CD4-positive, CD25-positive, alpha-beta regulatory T cell (primary cell): ENCODE measurements at places on chromosomes 11 and 22. TPM values are rescaled to one million over a fixed set of nuclear protein-coding genes. Genes with fewer than 3 reads are reported as not detected.

DNA sequence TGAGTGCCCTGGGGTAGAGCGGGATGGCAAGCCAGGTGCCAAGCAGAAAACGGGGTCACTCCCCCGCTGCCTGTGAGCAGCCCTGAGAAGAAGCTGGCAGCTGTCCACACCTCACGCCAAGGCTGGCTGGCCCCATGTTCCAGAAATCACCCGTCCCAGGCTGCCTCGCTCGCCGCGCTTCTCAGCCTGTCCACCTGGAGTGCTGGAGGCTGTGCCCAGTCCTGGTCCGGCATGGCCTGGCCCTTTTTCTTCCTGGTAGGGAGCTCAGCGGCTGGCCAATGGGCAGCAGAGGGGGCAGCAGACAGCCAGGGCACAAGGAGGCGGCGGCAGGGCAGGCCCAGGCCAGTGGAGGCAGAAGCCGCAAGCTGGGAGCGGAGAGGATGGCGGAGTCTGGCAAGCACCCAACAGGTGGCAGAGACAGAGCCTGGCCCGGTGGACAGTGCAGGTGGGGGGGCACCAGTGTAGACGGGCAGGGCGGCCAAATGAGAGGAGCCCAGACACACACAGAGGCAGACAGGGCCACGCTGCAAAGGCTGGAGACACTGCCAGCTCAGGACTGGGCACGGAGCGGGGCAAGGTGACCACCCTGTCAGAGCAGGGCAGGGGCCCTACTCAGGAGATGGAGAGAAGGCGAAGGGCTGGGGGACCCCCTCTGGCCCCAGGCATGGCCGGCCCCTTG, 37.2 kb upstream of the TH start:
- no peak overlapping the region for H3K27ac ChIP-seq
- no peak for DNase-seq
- no peaks in the 10 kb centered on the region for H3K36me3 ChIP-seq
- no peaks in the 10 kb centered on the region for H3K27me3 ChIP-seq

DNA sequence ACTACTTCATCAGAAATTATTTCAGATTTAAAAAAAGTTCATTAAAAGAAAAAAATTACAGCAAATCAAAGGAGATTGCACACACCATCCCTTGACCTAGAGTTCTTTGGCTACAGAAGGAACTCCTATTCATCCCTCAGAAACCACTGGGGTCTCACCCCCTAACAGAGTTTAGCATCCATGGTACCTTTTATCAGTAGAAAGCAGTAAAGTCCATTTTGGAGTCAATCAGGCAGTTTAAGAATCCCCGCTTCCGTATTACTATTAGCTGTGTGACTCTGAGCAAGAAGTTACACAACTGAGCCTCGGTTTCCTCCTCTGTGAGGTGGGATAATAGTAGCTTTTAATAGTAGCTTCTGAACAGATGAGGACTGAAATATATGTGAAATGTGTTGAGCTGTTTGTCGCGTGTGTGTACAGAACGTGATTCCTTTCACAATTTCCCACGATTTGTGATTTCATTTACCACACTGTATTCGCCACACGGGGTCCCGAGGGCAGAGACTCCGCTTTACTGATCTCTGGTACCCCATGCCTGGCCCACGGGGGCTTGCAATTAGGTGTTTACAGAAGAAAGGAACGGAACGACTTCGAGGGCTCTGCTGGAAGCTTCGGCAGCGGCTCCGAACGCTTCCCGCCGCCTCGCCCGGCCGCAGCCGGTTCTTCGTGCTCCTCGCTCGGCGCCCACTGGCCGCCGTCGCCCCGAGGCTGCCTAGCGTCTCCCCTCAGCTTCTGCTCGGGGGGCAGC, 72.5 kb upstream of the ZBED5 start:
- peaks cover 31% of the 10 kb centered on the region for H3K27me3 ChIP-seq
- H3K4me1 ChIP-seq: peaks cover 28% of the 10 kb centered on the region
- no peaks in the 10 kb centered on the region for H3K36me3 ChIP-seq
- no peak overlapping the region for H3K27ac ChIP-seq
- peak; percentile 27 for DNase-seq
- peak overlapping the region; percentile 67 for H3K4me3 ChIP-seq

DNA sequence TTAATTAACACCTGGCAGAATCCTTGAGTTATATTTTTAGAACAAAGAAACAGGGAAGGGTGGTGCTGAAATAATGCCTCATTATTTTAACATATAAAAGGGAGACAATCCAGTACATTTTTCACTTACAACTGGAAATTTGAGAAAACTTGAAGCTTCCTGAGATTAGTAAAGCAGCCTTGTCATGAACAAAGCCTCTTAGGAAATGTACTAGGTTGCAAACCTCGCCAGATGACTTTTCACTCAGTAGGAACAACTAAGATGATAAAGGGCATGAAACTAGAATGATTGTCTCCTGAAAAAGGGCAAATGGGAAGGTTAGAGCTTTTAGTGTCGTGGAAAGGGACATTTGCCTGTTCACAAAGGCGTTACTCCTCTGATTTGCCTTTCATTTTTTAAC, 289.6 kb downstream of the ETS1 start:
- peak overlapping the region; percentile 98 for H3K27ac ChIP-seq
- DNase-seq: no peak
- peak overlapping the region; percentile 91 for H3K4me3 ChIP-seq
- H3K36me3 ChIP-seq: no peaks in the 10 kb centered on the region

- no peaks in the 10 kb centered on the region for H3K4me1 ChIP-seq
- peaks cover 7% of the 10 kb centered on the region for H3K36me3 ChIP-seq
- no peak overlapping the region for H3K27ac ChIP-seq
- H3K27me3 ChIP-seq: no peaks in the 10 kb centered on the region
Observed at GRCh38 chr11:111623527-111624030, 21.3 kb downstream of the SIK2 start.

- peaks cover 65% of the 10 kb centered on the region for H3K4me1 ChIP-seq
- H3K27me3 ChIP-seq: no peaks in the 10 kb centered on the region
- no peak for DNase-seq
- no peaks in the 10 kb centered on the region for H3K36me3 ChIP-seq
- no peak overlapping the region for H3K27ac ChIP-seq
- no peak overlapping the region for H3K4me3 ChIP-seq
Observed at GRCh38 chr11:2382936-2383851, 6.1 kb downstream of the CD81 start.

DNA sequence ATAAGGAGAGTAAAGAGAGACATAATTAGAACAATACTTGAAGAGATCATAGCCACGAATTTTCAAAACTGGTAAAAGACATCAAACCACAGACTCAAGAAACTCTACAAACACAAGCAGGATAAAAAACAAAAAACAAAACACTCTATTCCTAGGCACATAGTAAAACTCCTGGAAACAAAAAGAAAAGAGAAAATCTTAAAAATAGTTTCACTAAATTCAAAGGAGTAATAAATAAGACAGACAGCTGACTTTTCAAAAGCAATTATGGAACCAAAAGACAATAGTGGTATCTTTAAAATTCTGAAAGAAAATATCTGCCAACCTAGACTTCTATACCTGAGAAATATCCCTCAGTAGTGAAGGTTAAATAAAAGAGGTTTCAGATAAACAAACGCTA, 9.2 kb upstream of the NARS2 start:
- H3K27me3 ChIP-seq: peaks cover 11% of the 10 kb centered on the region
- DNase-seq: no peak
- H3K36me3 ChIP-seq: no peaks in the 10 kb centered on the region
- H3K27ac ChIP-seq: no peak overlapping the region

GRCh38 chr22:47151490-47151889, 389.0 kb downstream of the TBC1D22A start:
- H3K36me3 ChIP-seq: no peaks in the 10 kb centered on the region
- H3K27ac ChIP-seq: no peak overlapping the region
- H3K27me3 ChIP-seq: no peaks in the 10 kb centered on the region
- DNase-seq: no peak

DNA sequence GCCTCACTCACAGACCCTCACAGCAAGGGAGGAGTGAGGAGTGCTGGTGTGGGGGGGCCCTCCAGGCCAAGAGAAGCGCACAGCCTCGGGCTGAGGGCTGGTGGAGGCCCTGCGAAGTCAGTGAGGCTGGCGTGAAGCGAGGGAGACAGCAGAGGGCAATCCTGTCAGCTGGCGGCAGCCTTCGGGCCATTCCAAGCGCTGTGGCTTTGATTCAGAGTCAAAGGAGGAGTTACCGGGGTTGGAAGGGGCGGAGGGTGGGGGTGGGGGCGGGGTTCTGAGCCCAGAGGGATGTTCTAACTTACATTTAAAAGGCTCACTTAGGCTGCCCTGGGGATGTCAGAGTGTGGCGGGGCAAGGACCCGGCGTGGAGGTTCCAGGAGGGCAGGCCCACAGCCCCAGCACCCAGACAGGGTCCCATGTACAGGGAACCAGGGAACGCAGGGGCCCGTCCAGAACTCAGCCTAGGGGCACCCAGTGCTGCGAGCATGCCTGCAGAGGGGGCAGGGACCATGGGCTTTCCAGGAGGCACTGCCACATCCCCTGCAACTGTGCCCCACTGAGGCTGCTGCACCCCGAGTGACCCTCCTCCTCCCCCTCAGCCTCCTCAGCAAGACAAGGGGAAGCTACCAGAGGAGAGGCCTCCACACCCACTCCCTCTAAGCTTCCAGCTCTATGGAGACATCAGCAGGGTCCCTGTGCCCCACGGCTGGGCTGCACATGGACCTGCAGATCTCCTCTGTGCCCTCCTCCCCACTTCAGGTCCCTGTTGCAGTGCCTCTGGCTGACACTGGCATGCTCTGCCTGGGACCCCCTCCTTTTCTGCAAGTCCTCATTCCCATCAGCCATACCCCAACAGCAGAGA, 39.7 kb upstream of the TTLL12 start:
- no peaks in the 10 kb centered on the region for H3K27me3 ChIP-seq
- H3K4me1 ChIP-seq: peaks cover 5% of the 10 kb centered on the region
- no peak overlapping the region for H3K27ac ChIP-seq

DNA sequence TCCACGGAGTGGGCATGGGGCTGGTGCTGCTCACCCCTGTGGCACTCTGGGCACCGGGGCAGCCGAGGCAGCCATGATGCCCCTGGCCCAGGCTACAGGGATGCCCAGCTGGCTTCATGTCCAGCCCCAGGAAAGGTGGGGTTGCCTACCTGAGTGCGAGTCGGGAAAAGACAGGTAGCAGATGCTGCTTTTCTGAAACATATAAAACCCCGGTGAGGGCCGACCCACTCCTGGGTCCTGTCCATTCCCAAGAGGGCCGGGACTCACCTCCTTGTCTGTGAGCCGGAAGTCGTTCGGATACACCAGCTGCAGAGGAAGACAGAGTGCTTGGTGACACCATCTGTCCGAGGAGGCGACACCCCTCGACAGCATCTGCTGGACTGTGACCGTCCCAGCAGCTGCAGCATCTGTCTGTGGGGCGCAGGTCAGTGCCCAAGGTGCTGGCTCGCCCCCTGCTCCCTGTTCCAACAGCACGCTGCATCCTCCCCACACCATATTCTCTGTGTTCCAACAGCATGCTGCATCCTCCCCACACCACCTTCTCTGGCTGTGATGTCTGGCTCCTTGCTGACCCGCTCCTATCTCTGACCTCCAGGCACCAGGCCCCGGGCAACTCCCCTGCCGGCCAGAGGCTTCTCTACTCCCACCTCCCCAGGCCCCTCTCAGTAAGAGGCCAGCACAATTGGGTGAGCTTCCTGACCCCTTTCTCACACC, 8.0 kb downstream of the DENND6B start:
- no peaks in the 10 kb centered on the region for H3K36me3 ChIP-seq
- H3K4me3 ChIP-seq: no peak overlapping the region
- H3K27me3 ChIP-seq: no peaks in the 10 kb centered on the region
- DNase-seq: no peak
- H3K27ac ChIP-seq: no peak overlapping the region

DNA sequence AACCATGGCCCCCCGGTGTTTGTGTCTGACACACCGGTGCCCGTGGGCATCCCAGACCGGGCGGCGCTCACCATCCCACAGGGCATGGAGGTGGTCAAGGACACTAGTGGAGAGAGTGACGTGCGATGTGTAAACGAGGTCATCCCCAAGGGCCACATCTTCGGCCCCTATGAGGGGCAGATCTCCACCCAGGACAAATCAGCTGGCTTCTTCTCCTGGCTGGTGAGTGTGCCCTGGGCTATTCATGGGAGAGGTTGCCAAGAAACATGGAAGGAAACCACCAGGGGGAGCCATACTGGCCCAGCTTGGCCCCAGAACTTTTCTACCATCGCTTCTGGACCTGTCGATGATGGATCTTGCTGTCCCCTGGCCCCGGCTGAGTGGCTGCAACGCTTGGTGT, 36.5 kb downstream of the PRDM11 start:
- no peak overlapping the region for H3K27ac ChIP-seq
- peaks cover 14% of the 10 kb centered on the region for H3K27me3 ChIP-seq
- peak; percentile 15 for DNase-seq
- no peak overlapping the region for H3K4me3 ChIP-seq
- peaks cover 8% of the 10 kb centered on the region for H3K4me1 ChIP-seq

DNA sequence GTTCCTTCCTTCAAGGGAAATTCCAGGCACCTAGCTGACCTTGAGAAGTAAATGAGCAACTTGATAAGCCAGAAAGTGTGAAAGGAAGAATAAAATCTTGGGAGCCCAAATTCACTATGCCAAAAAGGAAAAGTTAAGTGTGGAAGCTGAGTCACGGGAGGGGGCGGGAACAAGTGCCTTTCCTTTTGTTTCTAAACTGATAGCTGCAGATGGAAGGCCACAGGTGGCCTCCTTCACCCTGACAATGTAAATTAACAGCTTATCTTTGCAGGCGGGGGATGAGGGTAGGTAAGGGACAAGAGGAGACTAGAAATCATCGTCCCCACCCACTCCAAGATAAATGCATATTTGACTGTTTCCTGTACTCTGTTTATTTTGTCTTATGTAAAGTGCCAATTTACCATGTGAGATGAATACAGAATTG, 36.4 kb upstream of the TREH start:
- no peaks in the 10 kb centered on the region for H3K27me3 ChIP-seq
- peaks cover 4% of the 10 kb centered on the region for H3K4me1 ChIP-seq
- H3K4me3 ChIP-seq: no peak overlapping the region

GRCh38 chr11:44927174-44927661, 23.5 kb downstream of the TP53I11 start:
- H3K36me3 ChIP-seq: no peaks in the 10 kb centered on the region
- H3K4me1 ChIP-seq: no peaks in the 10 kb centered on the region
- H3K27ac ChIP-seq: no peak overlapping the region
- no peak overlapping the region for H3K4me3 ChIP-seq
- peak; percentile 23 for DNase-seq

DNA sequence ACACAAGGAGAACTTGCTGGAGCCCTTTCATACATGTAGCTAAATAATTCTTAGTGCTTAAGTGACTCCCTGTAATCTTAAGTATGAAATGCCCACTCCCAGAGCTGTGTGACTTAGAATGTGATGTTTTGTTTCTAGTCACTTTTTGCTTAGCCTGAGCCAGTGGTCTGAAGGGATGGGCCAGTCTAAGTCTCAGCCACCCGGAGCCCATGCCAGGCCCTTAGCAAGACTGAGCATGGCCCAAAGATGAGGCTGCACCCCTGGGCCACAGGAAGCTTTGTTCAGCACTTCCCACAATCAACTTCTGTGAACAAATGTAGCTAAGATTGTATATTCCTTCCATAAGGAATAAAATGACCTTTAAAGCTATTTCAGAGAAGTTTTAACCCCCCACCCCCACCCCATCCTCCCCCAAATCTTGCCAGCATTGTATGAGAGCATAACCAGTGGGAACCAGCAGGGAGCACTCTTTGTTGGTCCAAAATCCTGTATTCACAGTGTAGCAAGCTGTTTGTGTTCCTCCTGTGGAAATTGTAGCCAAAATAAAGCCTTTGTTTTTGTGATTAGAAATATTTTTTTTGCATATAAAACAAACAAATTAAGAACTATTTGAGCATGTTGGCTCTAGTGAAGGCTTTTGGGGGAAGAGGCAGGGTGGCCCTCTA, 73.8 kb upstream of the GAL start:
- no peak overlapping the region for H3K27ac ChIP-seq
- no peaks in the 10 kb centered on the region for H3K4me1 ChIP-seq
- no peak for DNase-seq
- H3K36me3 ChIP-seq: peaks cover 98% of the 10 kb centered on the region

Gene SLC22A8
- not detected for total RNA-seq

Gene NNMT
- not detected for total RNA-seq

Gene UBQLN3
- total RNA-seq: 0.49 TPM

Gene KCNE3
- total RNA-seq: not detected
